ENCODE measurements at places on chromosomes 12 and 14.
A peak's percentile ranks its signal among the peaks of the same experiment; 100 is the strongest.

DNA sequence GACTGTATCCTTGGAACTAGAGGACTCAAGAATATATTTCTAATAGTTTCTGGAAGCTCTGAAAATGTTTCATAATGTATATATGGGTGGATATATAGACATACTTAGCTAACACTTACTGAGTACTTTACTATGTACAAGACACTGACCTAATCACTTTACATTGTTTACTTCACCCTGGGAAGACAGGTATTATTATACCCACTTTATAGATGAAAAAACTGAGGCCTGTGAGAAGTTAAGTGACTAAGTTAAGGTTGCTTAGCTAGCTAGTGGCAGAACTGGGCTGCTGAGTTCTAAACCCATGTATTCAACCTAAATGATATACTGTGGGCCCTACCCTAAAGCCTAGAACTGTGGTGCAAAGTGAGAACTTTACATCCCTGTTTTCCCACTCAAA is 79.1 kb upstream of the SSTR1 start:
- no peak for DNase-seq

GRCh38 chr12:57123813-57124212 is 4.5 kb upstream of the LRP1 start:
- DNase-seq = no peak

DNA sequence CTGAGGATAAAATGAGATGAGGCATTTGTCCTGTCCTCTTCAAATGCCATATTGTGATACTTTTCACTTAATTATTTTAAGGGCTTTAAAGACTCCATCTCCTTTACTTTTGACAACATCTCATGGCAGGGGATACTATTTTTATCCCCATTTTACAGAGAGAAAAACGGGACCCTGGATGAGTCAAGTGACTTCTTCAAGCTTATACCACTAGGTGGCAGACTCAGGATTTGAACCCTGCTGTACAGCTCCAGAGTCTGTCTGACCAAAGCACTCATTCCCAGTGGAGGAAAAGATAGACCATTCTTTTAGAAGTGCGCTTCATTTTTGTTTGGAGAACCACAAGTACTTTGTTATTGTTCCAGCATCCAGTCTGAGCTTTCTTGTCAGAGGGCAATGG is 1.7 kb upstream of the SMOC1 start:
- DNase-seq = peak; percentile 27

DNA sequence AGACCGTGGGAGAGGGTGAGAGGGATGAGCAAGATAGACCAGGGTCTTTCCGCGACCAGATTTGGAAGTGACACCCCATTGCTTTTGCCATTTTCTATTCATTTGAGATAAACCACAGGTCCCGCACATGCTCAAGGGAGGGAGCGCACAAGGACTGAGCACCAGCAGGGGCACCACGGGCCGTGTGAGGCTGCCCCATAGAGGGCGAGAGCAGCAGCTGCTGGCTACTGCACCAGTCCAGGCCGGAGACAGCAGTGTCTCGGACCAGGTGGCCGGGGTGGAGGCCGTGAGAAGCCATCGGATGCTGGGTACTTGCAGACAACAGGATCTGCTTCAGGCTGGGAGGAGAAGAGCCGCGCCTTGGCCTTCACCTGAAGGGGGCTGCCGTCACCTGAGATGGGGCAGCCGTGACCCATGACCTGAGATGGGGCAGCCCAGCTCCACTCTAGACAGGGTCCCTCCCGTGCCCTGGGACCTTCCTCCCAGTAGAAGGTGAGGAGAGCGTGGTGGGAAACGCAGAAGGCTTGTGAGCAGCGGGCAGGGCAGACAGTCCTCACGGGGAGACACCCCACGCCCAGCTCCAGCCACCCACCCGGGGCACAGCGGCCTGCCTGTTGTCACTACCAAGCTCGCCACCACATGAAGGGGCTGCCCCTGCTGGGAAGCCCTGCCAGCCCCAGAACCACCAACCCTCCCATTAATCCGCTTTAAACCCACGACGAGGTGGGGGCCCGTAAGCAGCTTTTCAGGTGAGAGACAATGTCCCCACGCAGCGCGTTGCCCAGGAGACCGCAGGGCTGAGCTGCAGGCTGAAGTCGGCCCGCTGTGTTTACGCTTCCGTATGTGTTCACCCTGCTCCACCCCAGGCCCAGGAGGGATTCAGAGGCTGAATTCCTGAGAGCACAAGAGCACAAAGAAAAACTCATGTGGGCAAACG is 61.7 kb upstream of the FBRSL1 start:
- DNase-seq = peak; percentile 11

- DNase-seq = no peak
These were observed 2.5 kb downstream of the RASSF8 start for GRCh38 chr12:25960961-25961360.

- no peak for DNase-seq
These were observed 228.8 kb upstream of the RGS6 start for GRCh38 chr14:71703477-71703876.

GRCh38 chr12:643475-644302 is 19.6 kb downstream of the NINJ2 start:
- peak; percentile 33 for DNase-seq

- DNase-seq = peak; percentile 48
These were observed 15.7 kb downstream of the ADIPOR2 start for GRCh38 chr12:1706632-1706980.

- DNase-seq = no peak
These were observed 6.4 kb upstream of the BRF1 start for GRCh38 chr14:105307052-105307727.

DNA sequence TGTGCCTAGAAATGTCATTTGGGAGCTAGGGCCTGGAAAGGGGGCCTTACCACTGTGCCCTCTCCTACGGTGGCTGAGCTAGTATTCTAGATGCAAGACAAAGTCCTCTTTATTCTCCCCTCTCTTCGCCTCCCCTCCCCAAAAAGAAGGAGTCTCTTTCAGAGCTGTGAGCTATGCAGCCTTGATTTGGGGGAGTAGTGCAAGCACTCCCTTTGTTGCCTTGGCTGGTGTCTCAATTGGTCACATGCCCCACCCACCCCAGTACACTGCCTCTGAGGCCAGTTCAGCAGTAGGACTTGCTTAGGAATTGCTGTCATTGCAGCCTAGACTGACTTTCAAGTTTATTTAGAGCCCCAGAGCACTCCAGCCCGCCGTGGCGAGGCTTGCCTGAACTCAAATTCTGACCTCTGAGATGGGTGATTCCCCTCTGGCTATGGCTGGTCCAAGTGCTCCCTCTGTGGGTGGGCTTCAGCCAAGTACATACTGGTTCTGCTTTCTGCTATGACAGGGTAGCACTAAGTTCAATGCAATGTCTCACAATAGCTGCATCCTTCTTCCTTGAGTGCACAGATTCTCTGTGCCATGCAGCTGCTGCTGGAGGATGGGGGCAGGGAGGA is 37.0 kb upstream of the FBXO33 start:
- peak; percentile 73 for DNase-seq

DNA sequence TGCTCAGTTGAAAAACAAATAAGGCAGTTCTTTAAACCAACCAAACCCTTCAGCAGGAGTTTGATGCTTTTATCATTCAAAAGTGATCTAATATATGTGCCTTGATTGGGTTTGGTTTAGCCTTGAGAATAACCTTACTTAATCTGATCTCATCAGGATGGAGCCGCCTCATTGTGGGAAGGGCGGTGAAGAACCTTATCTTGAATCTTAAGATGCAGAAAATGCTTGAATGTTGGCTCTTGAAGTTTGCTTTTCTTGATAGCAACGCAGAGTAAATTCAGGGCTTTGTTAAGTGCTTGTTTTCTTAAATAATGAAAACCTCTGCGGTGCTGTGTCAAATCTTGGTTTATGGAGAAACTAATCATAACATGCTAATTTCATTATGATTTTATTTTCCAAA is 138.2 kb downstream of the MON2 start:
- DNase-seq = peak; percentile 65

DNA sequence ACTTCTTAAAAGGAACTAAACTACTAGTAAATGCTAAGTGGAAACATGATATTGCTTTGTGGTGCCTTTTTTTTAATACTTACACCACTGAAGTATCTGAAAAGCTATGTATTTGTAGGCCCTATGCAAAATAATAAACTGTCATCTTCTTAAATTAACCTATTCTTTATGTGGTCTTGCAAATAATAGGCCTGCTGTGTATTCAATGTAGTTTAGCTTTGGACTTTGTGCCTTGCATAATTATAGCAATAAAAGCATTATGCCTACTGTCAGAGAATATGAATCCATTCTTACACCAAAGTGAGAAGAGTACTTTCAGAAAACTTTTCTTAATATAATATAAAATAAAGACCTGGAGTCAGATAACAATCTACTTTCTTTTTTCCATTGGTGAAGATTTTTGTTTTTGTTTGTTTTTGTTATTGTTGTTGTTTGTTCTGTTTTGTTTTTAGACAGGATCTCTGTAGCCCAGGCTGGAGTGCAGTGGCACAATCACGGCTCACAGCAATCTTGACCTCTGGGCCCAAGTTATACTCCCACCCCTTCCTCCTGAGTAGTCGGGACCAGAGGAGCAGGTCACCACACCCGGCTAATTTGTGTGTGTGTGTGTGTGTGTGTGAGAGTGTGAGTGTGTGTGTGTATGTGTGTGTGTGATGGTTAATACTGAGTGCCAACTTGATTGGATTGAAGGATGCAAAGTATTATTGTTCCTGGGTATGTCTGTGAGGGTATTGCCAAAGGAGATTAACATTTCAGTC is 213.8 kb downstream of the SLC6A15 start:
- DNase-seq = no peak

DNA sequence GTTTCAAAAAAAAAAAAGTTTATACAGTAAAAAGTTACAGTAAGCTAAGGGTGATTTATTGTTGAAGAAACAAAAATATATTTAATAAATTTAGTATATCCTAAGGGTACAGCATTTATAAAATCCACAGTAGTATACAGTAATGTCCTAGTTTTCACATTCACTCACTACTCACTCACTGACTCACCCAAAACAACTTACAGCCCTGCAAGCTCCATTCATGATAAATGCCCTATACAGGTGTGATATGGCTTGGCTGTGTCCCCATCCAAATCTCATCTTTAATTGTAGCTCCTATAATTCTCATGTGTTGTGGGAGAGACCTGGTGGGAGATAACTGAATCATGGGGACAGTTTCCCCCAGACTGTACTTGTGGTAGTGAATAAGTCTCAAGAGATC is 61.7 kb downstream of the TC2N start:
- DNase-seq = no peak

DNA sequence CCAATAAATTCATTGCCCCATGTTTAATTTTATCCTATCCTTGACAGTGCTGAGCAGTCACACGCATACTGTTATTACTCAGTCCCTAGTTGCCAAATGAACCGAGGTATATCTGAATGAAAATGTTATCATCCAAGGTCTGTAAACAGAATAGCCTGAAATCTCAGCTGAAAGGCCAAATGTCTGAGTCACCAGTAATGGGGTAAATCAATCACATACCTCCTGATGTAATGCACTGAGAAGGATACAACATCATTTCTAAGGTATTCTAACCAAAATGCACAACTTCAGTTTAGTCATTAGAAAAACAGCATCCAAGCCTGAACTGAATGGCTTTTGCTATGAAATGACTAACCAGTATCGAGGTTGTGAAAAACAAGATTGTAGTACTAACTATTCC is 228.6 kb downstream of the DPF3 start:
- DNase-seq = no peak

GRCh38 chr14:105255021-105255507 is 6.7 kb downstream of the BTBD6 start:
- DNase-seq = no peak

GRCh38 chr14:35378425-35379233 is 25.9 kb downstream of the NFKBIA start:
- no peak for DNase-seq

GRCh38 chr14:70282666-70283065 is 76.8 kb downstream of the COX16 start:
- no peak for DNase-seq

GRCh38 chr12:75862692-75863471 is 168.7 kb downstream of the PHLDA1 start:
- DNase-seq = no peak

DNA sequence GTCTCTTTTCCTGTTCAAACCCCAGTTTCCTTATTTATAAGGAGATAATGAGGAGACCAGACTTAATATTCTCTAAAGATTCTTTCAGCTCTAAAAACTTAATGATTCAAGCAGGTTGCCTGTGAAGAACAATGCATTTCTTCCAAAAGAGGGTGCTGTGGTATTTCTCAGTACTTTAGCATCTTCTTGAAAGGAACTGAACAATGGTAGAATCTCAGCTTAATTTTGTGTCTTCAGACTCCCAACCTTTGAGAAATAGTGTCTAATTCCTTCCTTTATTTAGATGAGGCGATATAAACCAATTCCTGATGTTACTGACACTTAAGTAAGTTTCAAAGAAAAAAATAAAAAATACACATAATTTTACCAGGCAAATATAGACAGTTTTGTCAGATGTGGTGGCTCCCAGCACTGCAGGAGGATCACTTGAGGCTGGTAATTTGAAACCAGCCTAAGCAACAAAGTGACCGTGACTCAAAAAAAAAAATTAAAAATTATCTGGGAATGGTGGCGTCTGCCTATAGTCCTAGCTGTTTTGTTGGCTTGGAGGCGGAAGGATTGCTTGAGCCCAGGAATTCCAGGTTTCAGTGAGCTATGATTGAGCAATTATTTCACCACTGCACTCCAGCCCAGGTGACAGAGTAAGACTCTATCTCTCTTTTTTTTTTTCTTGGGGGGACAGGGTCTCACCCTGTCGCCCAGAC is 76.9 kb upstream of the PSMA6 start:
- DNase-seq = peak; percentile 74

DNA sequence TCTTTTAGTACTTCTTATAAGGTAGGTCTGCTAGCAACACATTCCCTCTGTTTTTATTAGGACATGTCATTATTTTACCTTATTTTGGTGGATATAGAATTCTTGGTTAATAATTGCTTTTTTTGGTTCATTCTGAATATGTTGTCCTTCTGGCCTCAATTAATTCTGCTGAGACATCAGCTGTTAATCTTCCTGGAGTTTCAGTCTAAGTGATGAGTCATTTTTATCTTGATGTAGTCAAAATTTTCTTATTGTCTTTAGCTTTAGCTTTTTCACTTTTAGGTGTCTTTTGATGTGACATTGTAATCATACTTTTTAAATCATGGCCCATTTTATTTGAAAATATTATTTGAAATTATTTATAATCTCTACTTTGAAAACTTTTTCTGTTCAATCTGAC is 104.9 kb upstream of the PMCH start:
- DNase-seq = no peak

- DNase-seq = no peak
These were observed 19.3 kb downstream of the SLC25A3 start for GRCh38 chr12:98612696-98613334.

DNA sequence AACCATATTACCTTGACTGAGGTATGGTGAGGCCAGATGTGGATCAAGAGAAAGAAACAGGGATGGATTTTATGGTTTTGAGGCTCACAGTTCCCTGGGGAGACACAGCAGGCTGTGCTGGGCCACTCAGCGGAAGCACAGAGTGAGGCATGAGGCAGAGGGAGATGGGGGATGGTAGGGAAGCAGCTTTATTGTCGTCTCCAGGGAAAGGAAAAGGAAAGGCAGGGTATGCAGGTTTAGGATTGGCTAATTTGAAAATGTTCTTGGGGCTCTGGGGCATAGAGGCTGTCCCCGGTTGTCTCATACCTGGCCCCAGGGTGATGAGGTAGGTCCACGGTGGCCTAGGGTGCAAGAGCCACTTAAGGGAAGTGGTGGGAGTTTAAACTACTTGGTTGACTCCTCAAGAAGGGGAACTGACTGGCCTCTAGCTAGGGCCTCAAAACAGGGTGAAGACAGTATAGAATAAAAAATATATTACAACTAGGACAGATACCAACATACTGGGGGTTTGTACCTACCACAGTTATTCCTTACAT is 322.8 kb downstream of the RGS6 start:
- peak; percentile 14 for DNase-seq

GRCh38 chr14:35607380-35607779 is 73.4 kb downstream of the INSM2 start:
- no peak for DNase-seq

- no peak for DNase-seq
These were observed 805 bp downstream of the MYH7 start for GRCh38 chr14:23434488-23435222.
